ENCODE measurements at places on chromosomes 6 and 20.

- DNase-seq: no peak
- no peak overlapping the region for H3K27ac ChIP-seq
- no peaks in the 10 kb centered on the region for H3K27me3 ChIP-seq
- no peaks in the 10 kb centered on the region for H3K4me1 ChIP-seq
- no peaks in the 10 kb centered on the region for H3K36me3 ChIP-seq
These were observed 221.4 kb upstream of the RREB1 start for GRCh38 chr6:6886171-6886885.

- no peak for DNase-seq
- H3K27ac ChIP-seq: no peak overlapping the region
- no peaks in the 10 kb centered on the region for H3K4me1 ChIP-seq
These were observed 1.5 kb downstream of the AGER start for GRCh38 chr6:32182555-32182981.

DNA sequence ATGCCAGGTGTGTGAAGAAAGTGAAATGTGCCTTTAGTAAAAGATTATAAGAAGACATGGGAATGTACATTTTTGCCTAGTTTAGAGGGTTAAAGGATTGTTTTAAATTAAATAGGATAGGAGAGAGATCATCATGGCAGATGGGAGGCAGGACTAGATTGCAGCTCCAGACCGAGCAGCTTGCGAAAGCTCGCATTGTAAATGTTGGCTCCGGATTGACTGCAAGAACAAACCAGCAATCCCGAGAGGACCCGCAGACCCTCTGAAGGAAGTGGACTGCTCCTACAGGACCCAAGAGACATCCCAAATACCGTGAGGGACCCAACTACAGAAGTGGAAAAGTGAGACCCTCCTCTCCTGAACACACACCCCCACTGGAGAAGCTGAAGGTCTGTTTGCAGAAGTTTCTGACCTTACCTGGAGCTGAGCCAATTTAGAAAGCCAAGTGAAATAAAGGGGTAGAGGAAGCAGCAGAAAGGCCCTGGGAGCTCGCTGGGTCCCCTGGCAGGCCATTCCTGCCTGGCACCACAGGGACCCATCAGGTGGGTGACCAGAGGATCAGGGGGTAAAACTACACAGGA lies 30.0 kb upstream of the TPD52L1 start:
- no peaks in the 10 kb centered on the region for H3K36me3 ChIP-seq
- no peak overlapping the region for H3K27ac ChIP-seq
- peaks cover 1% of the 10 kb centered on the region for H3K4me1 ChIP-seq
- DNase-seq: no peak
- H3K4me3 ChIP-seq: no peak overlapping the region

- no peaks in the 10 kb centered on the region for H3K27me3 ChIP-seq
- H3K27ac ChIP-seq: no peak overlapping the region
- H3K4me3 ChIP-seq: no peak overlapping the region
- H3K36me3 ChIP-seq: no peaks in the 10 kb centered on the region
These were observed 1686.4 kb downstream of the GRIK2 start for GRCh38 chr6:103079867-103080266.

- no peak for DNase-seq
- H3K4me3 ChIP-seq: no peak overlapping the region
- H3K4me1 ChIP-seq: peaks cover 22% of the 10 kb centered on the region
- H3K27me3 ChIP-seq: peaks cover 5% of the 10 kb centered on the region
These were observed 20.1 kb downstream of the RIPOR2 start for GRCh38 chr6:24915641-24916040.

DNA sequence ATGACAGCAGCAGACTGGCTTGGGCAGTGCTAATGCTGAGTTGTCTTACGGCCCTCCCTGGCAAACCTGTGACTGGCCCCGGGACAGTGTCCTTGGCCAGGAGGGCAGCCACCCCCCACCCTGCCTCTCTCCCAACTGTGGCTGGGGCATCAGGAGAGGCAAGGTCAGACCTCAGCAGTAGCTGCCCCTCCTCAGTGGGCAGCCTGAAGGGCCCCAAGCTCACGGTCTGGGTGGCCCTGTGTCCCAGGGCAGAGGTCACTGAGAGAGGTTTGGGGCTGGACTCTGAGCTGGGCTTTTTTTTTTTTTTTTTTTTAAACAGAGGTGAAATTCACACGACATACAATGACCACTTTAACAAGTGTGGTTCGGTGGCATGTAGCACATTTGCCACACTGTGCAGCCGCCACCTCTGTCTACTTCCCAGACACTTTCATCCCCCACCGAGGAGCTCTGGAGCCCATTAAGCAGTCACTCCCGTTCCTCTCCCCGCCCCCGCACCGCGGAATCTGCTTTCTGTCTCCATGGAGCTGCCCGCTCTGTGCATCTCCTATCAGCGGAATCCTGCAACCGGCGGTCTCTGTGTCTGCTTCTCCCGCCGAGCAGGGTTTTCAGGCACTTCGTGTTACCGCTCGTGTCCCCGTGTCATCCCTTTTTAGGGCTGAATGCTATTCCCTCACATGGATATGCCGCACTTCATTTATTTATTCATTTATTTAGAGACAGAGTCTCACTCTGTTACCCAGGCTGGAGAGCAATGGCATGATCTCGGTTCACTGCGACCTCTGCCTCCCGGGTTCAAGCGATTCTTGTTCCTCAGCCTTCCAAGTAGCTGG lies 67.9 kb upstream of the GATA5 start:
- H3K36me3 ChIP-seq: no peaks in the 10 kb centered on the region
- no peak for DNase-seq

DNA sequence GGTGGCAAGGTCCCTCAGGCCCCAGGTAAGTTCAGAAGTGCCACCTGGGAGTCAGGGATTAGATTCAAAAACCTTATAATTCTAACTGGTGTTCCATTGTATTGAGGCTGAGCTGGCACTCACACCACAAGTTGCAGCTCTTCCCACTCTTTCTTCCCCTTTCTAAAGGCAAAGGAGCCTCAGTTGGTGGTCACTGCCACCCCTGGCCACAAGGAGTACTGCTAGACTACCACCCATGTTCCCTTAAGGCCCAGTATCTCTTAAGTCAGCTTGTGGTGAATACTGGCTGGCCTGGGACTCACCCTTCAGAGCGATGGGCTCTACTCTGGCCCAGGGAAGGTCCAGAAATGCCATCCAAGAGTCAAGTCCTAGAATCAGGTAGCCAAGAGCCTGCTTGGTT lies 421.1 kb upstream of the KHDRBS2 start:
- no peak for DNase-seq
- H3K36me3 ChIP-seq: no peaks in the 10 kb centered on the region

- H3K27ac ChIP-seq: no peak overlapping the region
- H3K4me1 ChIP-seq: peaks cover 2% of the 10 kb centered on the region
- H3K36me3 ChIP-seq: no peaks in the 10 kb centered on the region
These were observed 55.5 kb downstream of the RIOK1 start for GRCh38 chr6:7445101-7445500.

DNA sequence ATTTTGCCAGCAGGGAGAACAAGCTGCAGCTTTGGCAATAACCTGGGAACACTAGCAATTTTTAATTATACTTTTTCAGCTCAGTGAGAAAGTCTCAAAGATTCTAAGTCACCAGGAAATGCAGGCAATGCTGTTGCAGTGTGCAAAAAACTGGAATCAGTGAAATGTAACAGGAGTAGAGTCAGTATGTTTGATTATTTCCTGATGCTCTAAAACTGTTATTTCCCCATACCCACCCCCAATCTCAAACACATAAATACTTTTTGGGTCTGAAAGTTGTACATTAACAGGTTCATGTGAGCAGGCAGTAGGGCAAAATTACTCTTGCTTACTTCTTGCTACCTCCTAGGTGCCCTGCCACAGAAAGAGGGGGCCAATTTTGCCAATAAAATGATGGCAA lies 65.4 kb upstream of the BEND6 start:
- H3K36me3 ChIP-seq: peaks cover 4% of the 10 kb centered on the region
- peak overlapping the region; percentile 83 for H3K27ac ChIP-seq
- DNase-seq: no peak
- H3K4me1 ChIP-seq: peaks cover 14% of the 10 kb centered on the region

DNA sequence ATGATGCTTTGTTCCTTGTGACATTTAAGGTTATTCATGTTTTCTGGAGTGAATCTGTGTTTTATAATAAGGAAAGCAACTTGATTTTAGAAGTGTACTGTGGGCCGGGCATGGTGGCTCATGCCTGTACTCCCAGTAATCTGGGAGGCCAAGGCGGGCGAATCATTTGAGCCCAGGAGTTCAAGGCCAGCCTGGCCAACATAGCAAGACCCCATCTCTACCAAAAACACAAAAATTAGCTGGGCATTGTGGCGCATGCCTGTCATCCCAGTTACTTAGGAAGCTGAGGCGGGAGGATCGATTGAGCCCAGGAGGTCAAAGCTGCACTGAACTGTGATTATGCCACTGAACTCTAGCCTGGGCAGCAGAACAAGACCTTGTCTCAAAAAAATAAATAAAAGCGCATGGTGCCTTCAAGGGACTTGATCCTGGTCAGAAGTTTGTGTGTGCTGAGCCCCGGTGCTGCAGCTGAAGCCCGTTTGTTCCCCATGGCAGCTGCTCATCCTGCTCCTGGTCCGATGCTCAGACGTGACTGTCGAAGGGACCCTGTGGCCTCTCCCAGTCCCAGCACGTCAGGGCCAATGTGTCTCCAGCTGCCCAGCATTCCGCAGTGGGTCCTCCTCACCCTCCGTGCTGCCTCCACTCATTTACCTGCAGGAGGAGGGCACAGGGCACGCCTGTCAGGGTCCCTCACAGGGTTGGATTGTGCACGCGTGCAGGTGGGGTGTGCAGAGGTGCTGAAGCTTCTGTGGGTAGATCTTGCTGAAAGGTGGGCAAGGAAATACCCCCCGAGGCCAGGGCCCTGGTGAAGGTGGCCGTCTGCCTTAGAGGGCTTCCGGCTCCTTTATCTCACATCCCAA lies 18.3 kb downstream of the ENTPD6 start:
- H3K27me3 ChIP-seq: no peaks in the 10 kb centered on the region
- no peaks in the 10 kb centered on the region for H3K4me1 ChIP-seq
- no peak for DNase-seq
- no peak overlapping the region for H3K27ac ChIP-seq

DNA sequence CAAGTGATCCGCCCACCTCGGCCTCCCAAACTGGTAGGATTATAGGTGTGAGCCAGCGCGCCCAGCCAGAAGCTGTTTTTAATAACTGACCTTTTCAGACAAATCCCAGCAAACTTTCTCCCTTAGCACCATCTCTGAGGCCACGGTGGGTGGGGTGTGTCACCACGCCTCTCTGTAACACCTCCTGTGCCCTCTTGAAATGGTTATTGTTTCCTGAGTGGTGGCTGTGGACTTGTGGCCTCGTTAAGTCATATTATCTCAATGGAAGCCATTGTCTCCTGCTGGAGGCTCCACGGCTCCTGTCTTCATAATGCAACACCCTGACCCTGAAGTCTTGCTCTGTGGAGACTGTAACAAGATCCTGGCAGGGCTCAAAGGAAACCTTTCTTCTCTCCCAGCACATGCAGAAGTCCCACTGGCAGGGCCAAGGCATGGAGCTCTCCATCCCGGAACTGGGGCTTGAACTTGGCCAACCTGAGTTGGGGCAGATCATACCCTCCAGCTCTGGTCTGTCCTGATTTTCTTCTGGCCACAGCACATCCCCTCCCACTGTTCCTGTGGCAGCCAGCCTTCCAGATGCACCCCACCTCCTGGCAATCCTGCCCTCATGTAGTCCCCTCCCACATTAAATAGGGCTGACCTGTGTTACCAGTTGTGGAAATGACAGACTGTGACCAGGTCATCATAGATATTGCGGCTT lies 81.1 kb downstream of the SNX5 start:
- no peaks in the 10 kb centered on the region for H3K36me3 ChIP-seq
- H3K4me1 ChIP-seq: peaks cover 4% of the 10 kb centered on the region
- no peak overlapping the region for H3K27ac ChIP-seq
- H3K4me3 ChIP-seq: no peak overlapping the region

GRCh38 chr20:57711311-57711712 lies 1.5 kb upstream of the PMEPA1 start:
- no peak overlapping the region for H3K27ac ChIP-seq
- DNase-seq: no peak
- H3K27me3 ChIP-seq: no peaks in the 10 kb centered on the region
- no peak overlapping the region for H3K4me3 ChIP-seq
